ENCODE measurements at places on chromosomes 3 and 15.

DNA sequence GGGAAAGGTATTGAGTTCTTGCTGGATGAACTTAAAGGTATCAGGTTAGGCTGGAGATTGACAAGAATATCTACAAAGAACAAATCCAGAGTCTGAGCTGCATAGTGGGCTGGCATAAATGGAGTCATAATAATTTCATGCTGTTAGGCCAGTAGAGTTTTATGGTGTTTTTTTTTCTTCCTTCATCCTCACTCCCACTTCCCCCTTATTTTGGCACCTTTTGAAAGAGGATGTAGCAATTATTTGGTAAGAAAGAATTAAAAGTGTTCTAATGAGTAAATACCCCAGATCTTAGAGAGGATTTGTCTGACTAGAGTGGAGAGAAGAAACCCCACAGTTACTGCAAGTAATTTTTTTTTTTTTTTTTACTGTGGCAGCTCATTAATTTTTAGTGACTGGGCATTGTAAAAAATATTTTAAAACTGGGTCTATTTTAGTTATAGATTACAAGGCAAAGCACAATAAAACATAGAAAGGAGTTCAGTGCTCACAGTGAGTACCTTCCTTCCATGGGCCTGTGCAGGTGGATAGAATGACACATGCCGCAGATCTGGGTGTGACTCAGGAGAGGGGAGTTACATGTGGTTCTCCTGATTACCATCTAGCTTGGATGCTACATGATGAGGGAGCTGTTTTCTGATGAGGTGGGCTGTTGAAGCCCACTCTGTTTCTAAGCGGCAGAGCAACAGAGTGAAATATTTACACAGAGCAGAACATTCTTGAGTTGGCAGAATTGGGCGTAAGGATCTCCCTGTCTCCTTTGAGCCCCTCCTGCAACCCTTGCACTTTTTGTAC, 5.3 kb downstream of the EDEM1 start:
- DNase-seq: no peak

- DNase-seq: no peak
Observed at GRCh38 chr15:99247062-99247461, 2.3 kb downstream of the TTC23 start.

- no peak for DNase-seq
Observed at GRCh38 chr15:69731081-69731330, 278.4 kb downstream of the RPLP1 start.

GRCh38 chr15:100096700-100097099, 245.1 kb downstream of the ADAMTS17 start:
- DNase-seq: no peak

- DNase-seq: no peak
Observed at GRCh38 chr3:45509038-45509767, 85.3 kb upstream of the LIMD1 start.

- DNase-seq: no peak
Observed at GRCh38 chr15:95291898-95292472, 1038.5 kb upstream of the NR2F2 start.

GRCh38 chr3:72903004-72903403, 15.2 kb downstream of the GXYLT2 start:
- DNase-seq: no peak

DNA sequence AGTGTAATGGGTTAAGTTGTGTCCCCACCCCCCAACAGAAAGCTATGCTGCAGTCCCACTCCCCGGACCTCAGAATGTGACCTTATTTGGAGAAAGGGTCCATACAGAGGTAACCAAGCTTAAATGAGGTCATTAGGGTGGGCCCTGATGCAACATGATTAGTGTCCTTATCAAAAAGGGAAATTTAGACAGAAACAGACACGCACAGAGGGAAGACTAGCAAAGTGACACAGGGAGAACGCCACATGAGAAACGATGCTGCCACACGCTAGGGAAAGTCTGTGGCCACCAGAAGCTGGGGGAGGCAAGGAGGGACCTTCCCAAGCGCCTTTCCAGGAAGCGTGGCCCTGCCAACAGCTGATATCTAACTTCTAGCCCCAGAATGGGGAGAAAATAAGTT, 65.4 kb downstream of the RPN1 start:
- DNase-seq: no peak

- DNase-seq: no peak
Observed at GRCh38 chr3:68458581-68458980, 473.8 kb downstream of the TAFA4 start.

DNA sequence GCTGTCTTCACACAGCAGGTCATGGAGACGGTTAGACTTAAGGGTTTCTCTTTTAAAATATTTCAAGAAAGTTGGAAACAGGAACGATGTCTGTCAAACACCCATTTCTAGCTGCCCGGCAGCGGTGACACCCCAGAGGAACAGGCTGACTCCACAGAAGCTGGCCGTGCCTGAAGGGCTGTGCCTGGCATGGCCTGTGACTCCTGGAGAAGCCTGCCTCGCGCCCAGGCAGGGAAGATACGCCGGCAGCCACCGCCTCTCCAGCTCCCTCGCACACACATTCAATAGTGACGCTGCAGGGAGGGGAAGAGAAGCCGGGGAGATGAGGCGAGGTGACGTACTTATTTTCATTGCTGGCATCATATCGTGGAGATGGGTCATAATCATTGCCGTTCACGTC, 59.9 kb downstream of the PCSK6 start:
- DNase-seq: no peak

DNA sequence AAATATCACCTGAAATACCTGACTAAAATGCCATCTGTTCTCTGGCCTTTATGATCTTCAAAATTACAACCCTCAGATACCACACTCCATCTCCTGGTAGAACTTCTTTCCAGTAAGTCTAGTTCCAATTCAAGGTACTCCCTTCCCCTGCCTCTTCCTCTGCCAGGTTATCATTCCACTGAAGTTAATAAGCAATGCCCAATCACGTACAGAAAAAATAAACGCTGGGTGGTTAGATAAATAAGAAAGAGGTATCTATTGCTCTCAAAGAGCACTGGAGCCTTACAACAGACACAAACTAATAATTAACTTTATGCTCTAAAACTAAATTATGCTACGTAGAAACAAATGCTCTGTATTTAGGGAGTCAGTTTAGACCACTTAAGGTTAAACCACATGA, 112.5 kb downstream of the MYO9A start:
- DNase-seq: no peak

DNA sequence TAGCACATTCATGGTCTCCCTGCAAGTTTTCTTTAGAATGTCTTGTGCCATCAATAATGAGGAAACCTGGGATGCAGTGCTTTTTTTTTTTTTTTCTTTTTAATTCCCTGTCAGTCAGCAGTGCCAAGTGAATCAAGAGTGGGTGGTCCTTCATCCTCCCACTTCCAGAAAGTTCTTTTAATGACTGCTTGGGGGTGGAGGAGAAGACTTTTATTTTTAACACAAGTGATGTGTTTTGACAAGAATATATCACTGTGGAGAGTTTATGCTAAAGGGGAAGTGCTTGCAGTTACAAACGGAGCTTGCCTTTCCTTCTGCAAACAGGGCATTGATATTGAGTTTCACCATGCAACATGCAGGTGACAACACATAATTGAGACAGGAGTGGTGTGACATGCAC, 69.7 kb downstream of the CACNA2D3 start:
- no peak for DNase-seq

GRCh38 chr15:93152951-93153350, 63.9 kb upstream of the RGMA start:
- DNase-seq: no peak

- no peak for DNase-seq
Observed at GRCh38 chr3:127053979-127054378, 71.1 kb downstream of the PLXNA1 start.

DNA sequence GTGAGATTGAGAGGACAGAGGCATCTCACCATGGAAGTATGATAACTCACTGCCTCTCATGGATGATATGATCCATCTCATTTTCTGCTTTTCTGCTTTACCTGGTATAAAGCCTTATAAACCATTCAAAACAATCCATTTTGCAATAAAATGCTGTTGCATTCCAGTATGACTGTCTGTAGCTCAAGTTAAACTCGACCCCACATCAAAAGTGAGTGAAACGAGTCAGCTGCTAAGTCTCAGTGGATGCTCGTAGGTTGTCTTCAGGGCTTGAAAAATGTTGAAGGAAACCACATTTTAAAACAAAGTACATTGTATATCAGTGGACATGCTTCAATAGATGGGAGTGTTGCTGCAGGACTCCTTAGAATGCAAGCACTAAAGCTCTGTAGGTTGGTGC, 839.0 kb downstream of the TUSC7 start:
- no peak for DNase-seq

DNA sequence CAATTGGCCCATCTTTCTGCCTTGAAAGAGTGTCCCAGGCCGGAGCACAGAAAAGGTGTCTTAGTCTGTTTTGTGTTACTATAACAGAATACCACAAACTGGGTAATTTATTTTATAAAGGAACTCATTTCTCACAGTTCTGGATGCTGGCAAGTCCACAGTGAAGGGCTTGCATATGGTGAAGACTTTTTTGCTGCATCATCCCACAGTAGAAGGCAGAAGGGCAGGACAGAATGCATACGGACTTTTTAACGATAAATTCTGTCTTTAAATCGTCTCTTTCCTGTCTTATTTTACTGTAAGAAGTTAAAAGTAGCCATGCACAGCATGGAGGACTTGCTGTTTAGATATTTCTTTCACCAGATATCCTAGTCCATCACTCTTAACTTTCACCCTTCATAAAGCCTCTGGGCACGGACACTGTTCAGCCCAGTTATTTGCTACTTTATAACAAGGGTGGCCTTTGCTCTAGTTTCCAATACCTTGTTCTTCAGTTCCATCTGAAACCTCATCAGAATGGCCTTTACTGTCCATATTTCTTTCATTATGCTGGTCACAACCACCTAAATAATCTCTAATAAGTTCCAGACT, 10.3 kb upstream of the EIF1B start:
- no peak for DNase-seq

- no peak for DNase-seq
Observed at GRCh38 chr3:194482196-194482593, 4.6 kb downstream of the ATP13A3 start.

GRCh38 chr15:27679203-27679602, 419.9 kb downstream of the OCA2 start:
- DNase-seq: no peak

DNA sequence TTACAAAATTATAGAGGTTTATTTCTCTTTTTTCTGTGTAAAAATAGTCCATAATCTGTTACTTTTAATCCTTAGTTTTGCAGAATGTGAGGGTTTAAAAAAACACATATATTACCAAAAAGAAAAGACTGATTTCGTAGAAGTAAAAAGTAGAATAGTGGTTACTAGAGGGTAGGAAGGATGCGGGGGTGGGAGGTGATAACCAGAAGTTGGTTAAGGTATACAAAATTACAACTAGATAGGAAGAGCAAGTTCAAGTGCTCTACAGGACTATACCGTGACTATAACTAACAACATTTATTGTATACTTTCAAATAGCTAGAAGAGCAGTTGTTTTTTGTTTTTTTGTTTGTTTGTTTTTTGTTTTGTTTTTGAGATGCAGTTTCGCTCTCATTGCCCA, 16.1 kb downstream of the CASR start:
- no peak for DNase-seq

DNA sequence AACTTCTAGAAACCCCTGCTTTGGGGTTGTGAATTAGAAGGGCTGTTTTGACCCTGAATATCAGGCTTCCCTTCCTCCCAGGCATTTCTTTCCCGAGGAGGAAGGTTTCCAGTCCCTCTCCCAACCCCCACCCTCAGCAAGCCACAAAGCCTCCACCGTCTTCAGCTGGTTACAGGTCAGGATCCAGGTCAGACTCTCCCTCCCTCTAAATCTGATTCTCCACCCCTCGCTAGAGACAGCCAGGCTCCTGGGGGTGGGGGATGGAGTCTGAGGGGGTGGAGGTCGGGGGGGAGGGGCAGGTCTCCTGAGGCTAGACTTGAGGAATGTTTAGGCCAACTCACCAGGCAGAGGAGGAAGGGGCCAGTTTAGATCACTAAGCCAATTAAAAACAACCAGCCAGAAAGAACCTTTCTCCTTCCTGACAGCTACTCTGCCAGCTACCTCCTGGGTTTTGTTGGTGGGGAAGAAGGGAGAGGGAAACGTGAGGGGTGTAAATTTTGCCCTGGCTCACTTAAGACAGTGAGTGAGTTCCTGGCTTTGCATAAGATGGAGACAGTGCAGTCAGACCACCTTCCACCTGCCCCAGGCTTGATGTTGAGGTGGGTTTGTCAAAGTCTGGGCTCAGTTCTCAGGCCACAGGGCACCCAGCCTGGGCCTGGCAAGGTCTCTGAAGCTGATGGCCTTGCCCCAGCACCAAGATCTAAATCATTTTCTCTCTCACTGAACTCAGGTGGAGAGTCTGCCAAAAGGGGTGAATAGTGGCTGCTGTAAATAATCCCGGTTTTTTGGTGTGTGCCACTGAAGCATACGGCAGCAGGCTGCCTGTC, 19.5 kb downstream of the BMF start:
- DNase-seq: no peak

GRCh38 chr3:172530101-172530561, 6.9 kb upstream of the TNFSF10 start:
- DNase-seq: no peak

- DNase-seq: no peak
Observed at GRCh38 chr3:5787861-5788488, 600.5 kb downstream of the EDEM1 start.

DNA sequence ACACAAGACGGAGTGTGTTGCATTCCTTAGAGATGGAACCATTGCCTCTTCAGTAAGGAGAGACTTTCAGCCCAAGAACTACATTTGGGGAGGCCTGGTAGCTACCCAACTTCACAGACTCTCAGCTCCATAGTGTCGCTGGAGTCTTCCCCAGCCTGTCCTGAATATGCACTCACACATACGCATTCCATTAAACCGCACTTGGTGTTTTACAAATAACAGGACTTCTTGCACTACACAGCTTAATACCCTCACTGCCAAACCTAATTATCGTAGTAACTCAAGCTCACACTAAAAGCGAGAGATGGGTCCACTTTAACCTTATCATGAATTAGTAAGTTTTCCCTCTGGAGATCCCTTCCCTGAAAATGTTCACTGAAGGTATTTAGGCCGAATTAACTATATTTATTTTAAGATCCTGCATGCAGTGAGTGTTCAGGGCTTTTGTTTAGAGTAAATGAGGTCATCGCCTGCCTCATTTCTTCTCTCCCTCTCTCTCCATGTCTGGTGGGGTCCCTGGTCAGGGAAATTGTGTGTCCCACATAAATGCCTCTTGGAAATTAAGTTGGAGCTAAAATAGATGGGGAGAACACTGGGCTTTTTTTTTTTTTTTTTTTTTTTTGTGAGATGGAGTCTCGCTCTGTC, 171.9 kb downstream of the FAM43A start:
- DNase-seq: no peak

- DNase-seq: no peak
Observed at GRCh38 chr15:58988006-58988785, 733 bp downstream of the RNF111 start.

Measured in naive B cell (primary cell).